GM12864 (cell line): ENCODE measurements at places on chromosomes 1 and 21.

DNA sequence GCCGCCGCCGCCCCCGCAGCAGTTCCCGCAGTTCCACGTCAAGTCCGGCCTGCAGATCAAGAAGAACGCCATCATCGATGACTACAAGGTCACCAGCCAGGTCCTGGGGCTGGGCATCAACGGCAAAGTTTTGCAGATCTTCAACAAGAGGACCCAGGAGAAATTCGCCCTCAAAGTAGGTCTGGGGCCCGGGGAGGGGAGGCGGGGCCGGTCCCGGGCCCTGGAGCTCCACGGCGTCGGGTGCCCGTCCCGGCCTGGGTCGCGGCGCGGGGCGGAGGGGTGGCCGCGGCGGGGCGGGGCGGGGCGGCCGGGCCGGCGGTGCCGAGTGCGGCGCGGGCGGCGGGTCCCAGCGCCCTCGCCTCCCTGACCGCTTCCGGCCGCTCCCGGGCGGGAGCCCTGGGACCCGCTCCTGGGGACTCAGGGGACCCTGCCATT is 646 bp downstream of the MAPKAPK2 start:
- no peak for DNase-seq

- no peak for DNase-seq
Measured at GRCh38 chr1:23727362-23727811, 15.9 kb upstream of the ELOA start.

DNA sequence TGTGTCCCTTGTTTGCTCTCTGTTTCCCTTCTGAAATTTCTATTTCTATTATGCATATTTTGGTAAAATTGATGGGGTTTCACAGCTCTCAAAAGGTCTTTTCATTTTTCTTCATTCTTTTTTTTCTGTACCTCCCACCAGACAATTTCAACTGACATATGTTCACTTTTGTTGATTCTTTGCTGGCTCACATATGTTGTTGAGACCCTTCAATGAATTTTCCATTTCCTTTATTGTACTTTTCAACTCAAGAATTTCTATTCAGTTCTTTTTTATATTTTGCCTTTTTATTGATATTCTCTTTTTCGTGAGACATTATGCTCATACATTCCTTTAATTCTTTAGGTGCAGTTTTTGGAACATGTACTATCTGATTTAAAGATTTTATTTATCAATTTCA is 102.6 kb upstream of the GRIK1 start:
- no peak for DNase-seq

DNA sequence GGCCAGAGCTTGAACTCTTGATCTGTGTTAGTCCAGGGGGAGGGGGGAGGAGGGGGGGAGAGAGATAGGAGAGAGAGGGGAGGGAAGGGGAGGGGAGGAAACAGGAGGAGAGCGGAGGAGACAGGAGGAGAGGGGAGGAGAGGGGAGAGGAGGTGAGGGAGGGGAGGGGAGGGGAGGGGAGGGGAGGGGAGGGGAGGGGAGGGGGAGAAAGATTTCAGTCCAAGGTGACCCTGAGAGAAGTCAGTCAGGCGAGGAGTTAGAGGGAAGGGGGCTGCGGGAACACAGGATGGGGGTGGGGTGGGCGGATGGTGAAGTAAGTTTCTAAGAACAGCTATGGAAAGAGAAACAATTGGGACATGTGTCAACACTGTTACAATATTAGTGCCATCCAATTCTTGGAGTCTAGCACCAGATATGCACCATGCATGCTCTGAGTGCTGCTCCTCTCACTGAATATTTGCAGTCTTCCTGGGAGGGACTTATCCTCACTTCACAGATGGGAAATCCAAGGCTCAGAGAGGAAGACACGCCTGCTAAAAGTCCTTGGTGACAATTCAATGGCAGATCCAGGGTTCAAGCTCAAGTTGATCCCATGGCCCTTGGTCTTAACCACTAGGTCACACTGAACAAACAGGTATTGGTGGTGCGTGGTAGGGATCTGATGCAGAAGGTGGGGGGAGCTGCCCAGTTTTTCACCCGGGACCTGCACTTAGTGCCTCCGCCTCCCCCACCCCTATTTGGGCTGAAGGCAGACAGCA is 42.5 kb upstream of the ECE1 start:
- no peak for DNase-seq

- DNase-seq = no peak
Measured at GRCh38 chr1:53319296-53320101, 8.4 kb downstream of the LRP8 start.

- no peak for DNase-seq
Measured at GRCh38 chr1:36944883-36945282, 89.4 kb downstream of the GRIK3 start.

- DNase-seq = no peak
Measured at GRCh38 chr1:181630838-181631237, 147.5 kb downstream of the CACNA1E start.

GRCh38 chr21:42685036-42685435 is 31.6 kb downstream of the PDE9A start:
- DNase-seq = no peak

DNA sequence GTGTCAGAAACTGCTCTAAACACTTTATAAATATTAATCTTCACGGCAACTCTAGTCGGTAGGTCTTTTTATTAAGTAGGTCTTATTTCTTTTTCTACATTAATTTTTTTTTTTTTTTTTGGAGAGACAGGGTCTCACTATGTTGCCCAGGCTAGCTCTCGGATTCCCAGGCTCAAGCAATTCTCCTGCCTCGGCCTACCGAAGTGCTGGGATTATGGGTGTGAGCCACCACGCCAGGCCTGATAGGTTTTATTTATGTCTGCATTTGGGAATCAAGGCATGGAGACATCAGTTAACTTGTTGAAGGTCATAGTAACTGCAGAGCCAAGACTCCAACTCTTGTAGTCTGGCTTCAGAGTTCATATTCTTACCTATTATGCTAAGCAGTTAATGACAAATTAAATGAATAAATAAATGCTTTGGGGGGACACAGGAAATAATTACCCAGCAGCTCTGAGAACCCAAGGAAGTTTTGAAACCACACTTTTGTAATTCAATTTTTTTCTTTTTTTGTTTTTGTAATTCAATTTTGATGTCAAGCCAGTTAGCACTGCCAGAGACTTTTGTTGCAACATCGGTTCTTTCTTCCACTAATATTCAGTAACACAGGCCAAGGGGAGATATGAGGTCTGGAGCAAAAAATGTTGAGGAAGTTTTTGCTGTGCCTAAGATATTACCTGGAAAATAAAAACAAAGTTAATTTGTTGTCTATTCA is 9.4 kb upstream of the UAP1 start:
- no peak for DNase-seq

- DNase-seq = no peak
Measured at GRCh38 chr1:228471762-228472398, 15.3 kb upstream of the RNF187 start.

- no peak for DNase-seq
Measured at GRCh38 chr1:52306227-52307006, 59.6 kb downstream of the CC2D1B start.

GRCh38 chr1:29849038-29849750 is 612.9 kb downstream of the PTPRU start:
- peak; percentile 7 for DNase-seq

DNA sequence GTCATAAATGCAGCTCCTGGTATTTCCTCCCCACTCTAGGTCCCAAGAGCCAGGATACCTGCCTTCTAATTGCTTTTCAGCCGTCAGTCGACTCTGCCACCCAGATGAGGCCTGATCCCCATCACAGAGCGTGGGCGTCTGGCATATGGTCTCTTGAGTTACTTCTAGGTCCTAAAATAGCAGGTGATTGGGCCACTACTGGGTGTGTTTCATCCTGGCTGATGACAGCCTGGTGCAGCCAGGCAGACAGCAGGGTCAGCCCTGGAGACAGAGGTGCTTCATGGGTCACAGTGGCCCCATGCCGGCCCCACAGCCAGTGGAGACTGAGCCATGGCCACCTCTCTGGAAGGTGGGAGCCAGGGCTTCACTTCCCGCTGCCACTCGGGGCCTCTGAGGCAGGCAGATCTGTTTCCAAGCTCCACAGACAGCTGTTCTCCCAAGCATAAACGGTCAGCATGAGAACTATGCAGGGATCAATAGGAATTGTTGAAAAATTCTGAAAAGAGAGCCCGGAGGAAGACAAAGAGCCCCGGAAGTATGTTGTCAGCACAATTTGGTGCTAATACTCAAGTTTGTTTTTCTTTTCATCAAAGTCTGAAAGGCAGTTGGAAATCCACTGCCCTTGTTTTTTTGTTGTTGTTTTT is 83.0 kb downstream of the MAN1C1 start:
- no peak for DNase-seq

GRCh38 chr1:115929881-115930280 is 46.4 kb upstream of the SLC22A15 start:
- no peak for DNase-seq

GRCh38 chr1:156639601-156640101 is 2.3 kb upstream of the BCAN start:
- DNase-seq = no peak

- DNase-seq = no peak
Measured at GRCh38 chr1:36080236-36080635, 3.7 kb upstream of the TEKT2 start.

GRCh38 chr1:10528066-10529014 is 53.6 kb downstream of the PEX14 start:
- DNase-seq = no peak
